ENCODE measurements at places on chromosomes 12 and 14.

DNA sequence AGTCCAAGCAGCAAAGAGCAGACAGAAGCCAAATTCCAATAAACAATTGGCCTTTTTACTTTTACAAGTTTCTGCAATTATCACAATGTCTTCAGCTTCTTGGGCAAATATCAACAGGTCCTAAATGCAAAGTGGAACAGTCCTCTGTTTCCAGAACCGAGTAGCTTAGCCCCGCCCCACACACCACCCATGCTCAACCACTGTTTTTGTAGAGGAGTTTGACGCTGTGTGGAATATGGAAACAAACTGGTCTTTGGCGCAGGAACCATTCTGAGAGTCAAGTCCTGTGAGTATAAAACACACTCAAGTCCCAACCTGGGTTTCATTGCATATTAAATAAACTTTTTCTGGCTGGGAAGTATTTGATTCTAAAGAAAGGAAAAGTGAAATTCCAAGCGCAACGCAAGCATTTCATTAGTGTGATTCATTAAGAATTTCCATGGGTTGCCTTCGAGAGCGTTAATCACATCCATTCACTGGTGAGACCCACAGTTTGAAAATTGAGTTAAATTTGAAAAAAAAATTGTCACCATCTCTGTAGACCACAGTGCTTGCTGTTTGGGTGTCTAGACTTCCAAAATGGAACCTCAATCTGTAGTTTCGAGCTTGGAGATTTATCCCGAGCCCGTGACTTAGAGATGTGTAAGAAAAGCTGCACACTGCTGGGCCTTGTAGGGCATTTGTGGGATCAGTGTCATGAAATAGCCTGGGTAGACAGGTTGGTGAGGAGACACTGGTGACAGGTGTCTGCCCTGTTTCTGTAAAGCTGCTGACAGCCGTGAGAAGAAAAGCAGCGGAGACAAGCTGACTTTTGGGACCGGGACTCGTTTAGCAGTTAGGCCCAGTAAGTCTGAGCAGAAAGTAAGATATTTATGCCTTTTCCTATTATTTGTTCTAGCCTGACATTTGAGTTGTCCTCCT lies 96.1 kb downstream of the DAD1 start:
- DNase-seq: no peak

DNA sequence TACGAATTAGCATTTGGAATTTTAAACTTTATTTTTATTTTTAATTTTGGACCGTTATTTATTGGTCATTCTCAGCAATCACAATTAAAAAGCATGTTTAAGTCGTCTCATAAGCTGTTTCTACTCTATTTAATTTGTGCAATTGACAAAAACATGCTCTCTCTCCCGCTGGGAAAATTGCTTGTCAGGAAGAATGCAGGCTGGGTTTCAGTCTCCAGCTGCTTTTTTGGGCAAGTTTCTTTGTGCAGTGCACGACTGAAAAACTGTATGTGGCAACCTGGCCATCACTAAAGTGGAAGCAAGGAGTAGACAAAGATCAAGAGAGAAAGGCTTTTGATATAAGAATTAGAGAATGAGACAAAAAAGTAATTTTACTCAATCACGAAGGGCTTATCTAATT lies 941.5 kb upstream of the MDGA2 start:
- no peak for DNase-seq

DNA sequence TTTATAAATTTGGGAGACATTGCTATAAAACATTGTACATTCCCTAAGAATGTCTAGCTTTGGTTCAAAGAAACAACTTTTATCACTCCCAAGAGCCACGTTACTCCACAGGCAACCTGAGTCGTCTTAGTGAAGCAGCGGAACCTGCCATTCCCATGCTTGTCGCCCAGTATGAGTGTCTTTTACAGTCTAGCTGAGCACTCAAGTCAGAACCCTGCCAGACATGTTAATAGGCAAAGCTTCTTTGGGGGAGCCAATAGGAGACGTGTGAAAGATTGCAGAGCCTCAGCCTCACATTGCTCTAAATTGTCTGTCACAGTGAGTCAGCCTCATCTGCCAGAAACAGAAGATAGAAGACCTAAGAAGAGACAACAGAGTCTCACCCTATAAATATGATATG lies 541.6 kb upstream of the FLRT2 start:
- DNase-seq: no peak

DNA sequence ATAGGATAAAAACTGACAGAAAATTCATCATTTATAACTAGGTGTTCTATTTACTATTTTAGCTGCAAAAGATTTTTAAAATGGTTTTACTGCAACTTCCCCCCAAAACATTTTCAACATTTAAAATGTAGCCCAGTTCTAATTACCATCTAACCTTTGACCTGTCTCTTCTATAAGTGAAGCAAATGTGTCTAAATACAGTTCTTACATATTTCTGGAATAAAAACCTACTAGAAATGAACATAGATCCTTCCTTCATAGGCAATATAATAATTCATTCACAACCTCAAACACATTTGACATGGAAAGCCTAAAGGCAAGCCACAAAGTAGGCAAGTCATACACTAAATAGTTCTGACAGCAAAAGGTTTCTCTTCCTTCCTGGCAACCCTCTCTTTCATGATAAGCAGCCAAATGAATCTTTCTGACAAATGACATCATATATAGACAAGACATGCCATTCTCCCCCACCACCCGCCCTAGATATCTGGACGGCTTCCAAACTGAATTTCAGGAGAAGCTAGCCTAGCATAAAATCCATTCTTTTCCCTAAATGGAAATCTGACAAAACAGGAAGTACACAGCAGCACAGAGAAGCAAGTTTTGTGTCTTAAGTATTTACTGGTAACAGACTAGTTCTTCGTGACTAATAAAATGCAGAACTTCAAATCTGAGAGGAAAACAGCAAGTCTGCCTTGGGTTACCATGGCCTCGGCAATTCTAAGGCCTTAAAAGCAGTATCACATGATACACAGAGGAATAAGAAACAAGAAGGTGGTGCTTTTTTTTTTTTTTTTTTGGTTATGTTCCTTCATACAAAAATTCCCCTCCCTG lies 17.2 kb upstream of the ARID4A start:
- DNase-seq: no peak

GRCh38 chr12:24222968-24223367 lies 273.5 kb upstream of the SOX5 start:
- DNase-seq: no peak

DNA sequence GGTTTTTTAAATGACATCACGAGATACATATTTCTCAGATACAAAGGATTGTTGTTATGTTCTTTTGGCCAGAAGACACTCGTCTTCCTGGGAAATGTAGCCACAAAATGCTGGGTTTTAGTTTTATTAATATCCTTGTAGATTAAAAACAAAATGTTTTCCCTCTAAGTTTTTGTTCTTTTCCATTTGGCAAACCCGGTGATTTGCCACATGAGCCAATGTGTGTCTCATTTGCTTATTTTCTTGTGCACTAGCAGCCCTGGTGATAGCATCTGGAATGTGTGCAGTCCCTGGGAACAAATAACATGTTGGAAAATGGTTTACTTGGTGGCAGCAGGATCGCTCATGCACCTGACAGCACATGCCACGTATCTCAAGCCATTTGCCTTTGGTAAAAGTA lies 61.0 kb downstream of the HMGA2 start:
- no peak for DNase-seq

- no peak for DNase-seq
These were observed 26.5 kb upstream of the JDP2 start for GRCh38 chr14:75401361-75401760.

DNA sequence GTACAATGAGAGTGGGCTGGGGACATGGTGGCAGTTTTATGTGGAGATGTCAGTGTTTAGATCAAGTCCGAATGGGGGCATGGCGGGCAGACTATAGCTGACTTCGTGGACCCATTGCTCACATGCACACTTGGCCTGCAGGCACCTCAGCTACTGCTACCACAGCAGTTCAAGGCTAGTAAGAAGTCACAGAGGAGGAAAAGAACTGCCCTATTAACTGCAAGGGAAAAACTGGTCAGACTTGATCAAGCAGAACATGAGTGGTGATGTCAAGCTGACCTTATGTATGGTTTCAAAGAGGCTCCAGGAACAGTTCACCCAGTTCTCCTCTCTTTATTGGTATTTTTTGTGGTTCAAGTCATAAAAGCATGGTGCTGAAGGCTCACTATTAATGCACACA lies 30.2 kb upstream of the FRS2 start:
- no peak for DNase-seq

DNA sequence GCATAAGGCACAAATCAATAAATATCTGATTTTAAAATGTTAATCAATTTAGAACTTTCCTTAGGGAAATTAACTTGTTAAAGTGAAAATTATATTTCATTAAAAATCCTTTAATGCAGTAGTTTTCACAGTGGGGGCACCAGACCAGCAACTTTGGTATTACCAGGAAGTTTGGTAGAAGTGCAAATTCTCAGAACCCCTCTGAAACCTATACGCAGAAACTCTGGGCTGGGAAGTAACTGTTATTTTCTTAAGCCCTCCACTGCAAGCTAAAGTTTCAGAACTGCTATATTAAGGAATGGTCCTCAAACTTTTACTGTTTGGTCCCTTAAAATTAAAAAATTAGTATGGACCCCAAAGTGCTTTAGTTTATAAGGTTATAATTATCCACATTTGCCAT lies 35.7 kb downstream of the GNPTAB start:
- peak; percentile 40 for DNase-seq

- no peak for DNase-seq
These were observed 34.9 kb upstream of the SIX1 start for GRCh38 chr14:60684203-60684602.

GRCh38 chr12:6330192-6330591 lies 11.7 kb downstream of the TNFRSF1A start:
- DNase-seq: no peak

GRCh38 chr12:70618371-70618770 lies 18.9 kb downstream of the PTPRB start:
- no peak for DNase-seq

- DNase-seq: no peak
These were observed 191.4 kb downstream of the KITLG start for GRCh38 chr12:88388566-88389540.

DNA sequence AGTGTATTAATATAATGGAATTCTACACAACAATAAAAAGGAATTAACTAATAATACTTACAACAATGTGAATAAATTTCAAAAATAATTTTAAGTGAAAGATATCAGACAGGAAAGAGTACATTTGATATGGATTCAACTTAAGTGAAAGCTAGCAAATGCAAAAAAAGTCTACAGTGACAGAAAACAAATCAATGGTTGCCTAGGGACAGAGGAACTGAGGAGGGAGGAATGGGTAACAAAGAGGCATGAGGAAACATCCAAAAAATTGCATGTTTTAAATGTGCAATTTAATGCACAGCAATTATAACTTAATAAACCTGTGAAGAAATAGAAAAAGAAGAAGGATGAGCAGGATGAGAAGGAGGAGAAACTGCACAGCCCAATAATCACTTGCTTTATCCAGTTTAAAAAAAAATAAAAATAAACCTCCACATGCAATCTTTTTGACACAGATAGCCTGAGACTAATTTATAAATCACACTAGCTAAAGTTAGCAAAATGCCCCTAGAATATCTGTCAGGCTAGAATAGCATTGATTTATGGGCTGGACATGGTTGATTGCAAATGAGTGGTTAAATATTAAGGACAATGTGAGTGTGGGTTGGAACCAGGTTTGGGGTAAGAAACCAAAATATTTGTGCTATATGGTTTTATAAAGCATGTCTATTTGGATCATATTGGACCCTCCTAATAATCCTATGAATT lies 1089.1 kb downstream of the TRHDE start:
- no peak for DNase-seq

GRCh38 chr12:45543887-45544286 lies 185.6 kb upstream of the ARID2 start:
- DNase-seq: peak; percentile 31

DNA sequence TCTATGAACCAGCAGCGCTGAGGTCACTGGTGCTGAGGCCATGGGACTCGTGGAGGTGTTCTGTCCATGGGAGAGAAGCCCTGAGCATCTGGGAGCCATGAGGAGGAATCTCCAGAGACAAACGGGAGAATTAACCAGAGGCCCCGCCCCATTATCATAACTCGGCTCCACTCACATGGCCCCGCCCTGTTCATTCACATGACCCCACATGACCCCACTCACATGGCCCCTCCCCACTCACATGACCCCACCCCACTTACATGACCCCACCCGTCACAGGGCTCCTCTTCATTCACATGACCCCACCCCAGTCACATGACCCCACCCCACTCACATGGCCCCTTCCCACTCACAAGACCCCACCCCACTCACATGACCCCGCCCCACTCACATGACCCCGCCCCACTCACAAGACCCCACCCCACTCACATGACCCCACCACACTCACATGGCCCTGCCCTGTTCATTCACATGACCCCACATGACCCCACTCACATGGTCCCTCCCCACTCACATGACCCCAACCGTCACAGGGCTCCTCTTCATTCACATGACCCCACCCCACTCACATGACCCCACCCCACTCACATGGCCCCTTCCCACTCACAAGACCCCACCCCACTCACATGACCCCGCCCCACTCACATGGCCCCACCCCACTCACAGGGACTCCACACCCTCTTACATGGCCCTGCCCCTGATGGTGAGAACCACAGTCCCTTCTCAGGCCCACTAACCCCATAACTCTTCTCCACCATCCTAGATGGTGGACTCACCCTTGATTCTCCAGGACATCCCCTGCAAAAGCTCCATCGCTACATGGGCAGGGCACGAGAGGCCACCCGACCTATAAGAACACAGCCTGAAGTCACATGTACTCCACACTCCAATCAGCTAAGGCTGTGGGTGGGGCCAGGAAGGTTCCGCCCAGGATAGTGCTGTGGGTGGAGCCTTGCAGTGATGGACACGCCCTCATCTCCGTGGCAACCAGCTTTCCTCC lies 151.1 kb upstream of the SFSWAP start:
- DNase-seq: no peak

DNA sequence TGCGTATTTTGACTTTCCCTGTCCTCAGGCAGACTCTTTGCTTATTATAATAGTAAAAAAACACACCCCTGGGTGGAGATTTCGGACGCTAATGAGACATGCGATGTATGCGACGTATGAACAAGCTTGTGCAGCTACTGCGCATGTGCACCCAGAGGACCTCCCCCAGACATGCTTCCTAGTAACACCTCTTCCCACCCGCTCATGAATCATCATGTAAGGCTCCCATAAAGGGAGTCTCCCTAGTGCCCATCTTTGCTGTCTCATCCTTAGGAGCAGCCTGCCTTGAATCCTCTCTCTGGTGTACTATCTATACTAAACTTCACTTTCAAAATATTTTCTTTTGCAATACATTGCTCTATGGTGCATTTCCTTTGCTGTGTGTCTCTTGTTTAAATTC lies 210.1 kb downstream of the TMEM132D start:
- DNase-seq: no peak

- DNase-seq: no peak
These were observed 40.0 kb upstream of the GTF2A1 start for GRCh38 chr14:81260732-81261131.

DNA sequence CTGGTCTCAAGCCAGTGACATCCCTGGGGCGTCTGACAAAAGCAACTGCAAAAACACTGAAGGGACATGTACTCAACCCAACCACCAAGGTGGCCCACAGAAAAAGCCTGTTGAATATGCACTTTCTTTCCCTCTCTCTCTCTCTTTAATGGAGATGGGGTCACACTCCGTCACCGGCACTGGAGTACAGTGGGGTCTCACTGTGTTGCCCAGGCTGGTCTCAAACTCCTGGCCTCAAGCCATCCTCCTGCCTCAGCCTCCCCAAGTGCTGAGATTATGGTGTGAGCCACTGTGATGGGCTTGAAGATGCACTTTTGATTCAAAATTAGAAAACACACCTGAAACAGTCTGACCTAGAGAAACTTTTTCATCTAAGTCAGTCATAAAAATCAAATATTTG lies 7.2 kb upstream of the CD27 start:
- DNase-seq: no peak
